Ammon's horn (tissue), 1 donor: ENCODE measurements at places on chromosomes 2 and 18.

DNA sequence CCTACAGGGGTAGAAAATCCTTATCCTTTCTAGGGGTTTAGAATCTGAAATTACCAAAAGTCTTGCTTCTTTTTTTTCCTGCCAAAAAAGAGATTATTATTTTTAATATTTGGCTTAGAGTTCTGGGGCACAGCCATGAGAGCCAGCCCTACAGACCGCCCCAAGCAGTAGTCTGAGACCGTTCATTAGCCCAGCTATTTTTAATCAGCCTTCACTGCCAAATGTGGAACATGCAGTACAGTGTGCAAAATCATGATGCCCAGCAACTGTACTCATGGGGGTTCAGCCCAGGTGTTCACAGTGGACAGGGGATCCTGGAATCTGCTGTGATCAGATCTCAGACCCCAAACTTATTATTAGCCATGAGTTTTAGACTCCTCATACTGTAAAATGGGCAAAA lies 60.4 kb downstream of the GRB14 start:
- DNase-seq = no peak

DNA sequence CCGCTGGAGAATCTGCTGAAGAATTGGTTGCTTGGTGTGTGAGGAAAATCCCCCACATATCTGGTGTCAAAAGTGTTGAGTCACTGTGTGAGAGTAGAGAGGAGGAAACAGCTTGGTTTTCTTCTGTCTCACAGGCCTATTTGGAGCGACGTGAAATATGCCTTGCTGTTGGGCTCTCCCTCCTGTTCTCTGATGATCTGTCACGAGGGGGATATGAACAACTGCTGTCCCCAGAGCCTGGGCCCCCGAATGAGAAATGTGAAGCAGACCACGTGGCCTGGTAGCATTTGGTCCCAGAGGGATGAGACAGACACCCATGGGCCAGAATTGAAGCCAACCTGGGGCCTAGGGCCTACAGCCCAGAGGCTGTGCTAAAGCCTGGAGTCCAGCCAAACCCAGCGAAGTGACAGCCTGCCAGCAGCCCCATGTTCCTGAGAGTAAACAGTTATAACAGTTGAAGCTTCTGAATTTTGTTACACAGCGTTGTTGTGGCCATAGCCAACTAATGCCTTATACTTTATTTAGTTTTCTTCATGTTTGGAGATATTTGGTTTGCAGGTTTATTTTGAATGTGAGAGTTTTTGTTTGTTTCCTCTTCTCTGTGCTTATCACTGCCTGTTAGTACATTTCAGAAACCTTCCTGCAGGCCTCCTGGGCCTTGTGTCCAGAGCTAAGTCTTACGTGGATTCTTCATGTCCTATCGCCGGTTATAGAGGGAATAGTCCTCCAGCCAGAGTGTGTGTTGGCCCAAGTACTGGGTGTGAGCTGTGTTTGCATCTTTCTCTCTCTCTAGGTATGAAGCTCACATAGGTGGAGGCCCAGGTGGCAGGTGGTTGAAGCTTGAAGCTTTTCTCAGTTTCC lies 18.7 kb upstream of the COLEC12 start:
- peak; percentile 64 for DNase-seq

DNA sequence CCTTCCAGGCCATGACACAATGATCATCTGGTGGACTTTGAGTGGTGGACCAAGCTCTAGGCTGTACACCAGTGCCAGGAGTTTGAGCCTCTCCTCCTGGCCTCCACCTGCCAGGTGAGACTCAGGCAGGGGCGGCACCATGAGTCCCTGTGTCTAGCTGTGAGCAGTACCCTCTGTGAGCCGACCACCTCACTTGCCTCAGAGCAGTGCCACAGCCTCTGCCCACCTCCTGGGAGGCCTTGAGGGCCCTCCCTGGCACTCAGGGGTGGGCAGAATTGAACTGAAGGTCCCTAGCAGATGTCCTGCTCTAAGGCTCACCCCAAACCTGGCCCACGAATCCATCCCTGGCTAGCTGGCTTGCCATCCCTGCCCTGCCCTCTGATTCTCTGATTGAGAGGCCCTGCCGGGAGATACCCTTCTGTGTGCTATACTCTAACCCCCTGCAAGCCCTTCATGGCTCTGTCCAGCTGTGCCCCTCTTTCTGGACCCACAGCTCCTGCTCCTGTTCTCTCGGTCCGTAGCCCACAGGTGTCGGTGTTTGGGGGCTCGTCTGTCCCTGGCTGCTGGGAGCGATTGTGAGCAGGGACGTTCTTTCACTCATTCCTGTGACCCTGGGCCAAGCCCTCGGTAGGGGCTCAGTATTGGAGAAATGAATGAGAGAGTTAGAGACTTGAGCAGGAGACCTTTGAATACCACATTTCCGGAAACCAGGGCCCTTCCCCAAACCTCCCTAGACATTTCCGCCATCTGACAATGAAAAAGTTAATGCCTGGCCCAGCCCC lies 70.0 kb downstream of the INHBB start:
- no peak for DNase-seq

DNA sequence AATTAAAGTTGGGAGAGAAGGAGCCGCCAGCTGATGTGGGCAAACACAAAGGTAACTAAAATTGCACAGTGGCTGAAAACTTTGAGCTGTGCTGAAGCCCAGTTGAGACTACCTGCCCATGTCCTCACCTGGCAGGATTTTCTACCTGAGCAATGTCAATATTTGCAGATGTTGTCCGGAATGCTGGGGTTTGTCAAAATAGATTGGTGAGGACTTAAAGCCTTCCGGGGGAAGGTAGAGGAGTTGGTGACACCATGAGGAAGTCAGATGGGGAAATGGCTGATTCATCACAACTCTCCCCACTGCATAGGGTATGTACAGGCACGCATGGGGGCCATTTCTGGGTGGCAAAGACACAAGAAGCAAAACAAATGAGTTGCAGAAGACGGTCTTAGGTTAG lies 114.9 kb downstream of the ALK start:
- no peak for DNase-seq

- DNase-seq = no peak
Measured at GRCh38 chr2:230422149-230422548, 6.1 kb downstream of the SP100 start.

GRCh38 chr2:11411768-11412448 lies 54.1 kb downstream of the E2F6 start:
- DNase-seq = peak; percentile 56

- DNase-seq = no peak
Measured at GRCh38 chr2:241237949-241238371, 49.5 kb downstream of the ANO7 start.

GRCh38 chr2:144510294-144510991 lies 9.5 kb downstream of the ZEB2 start:
- DNase-seq = peak; percentile 65
